ENCODE measurements at places on chromosomes 13 and 19. TPM values are rescaled to one million over a fixed set of nuclear protein-coding genes. Genes with fewer than 3 reads are reported as not detected.

GRCh38 chr19:51127755-51128154, 3.0 kb downstream of the SIGLEC9 start:
- no peak for DNase-seq

DNA sequence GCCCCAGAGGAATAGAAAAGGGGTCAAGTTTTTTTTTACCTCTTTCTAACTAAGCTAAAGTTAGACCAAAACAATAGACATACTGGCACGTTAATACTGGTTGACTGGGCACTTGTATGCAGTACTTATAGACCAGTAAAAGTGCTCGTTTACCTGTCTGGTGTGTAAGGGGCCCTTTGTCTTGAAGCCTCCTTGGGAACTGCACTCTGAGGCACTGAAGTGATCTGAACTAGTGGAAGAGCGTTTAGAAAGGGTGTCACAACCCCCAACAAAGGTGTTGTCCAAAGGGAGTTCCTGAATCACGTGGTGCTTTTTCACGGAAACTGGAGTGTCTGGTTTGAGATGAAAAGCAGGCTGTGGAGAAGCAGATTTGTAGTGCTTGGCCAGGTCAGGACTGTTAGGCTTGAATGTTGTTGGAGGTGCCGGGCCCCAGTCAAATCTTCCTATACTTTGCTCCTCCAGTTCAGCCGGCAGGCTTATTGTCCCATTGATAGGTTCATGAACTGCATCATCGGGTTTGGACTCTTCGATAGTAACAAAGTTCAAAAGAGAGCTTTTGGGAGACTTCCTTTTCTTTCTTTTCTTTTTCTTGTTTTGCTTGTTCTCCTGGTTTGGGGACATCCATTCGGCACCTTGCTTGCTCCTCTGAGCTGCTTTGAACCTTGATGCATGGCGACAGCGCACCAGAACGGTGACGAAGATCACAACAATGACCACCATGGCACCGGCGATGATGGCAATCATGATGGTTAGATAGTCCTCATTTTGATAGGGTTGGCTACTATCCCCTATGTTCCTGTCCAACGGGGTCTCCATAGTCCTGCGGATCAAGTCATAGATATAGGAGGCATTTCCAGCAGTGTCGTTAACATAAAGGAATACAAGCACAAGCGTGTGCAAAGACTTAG, 4.6 kb downstream of the PCDH9 start:
- no peak for DNase-seq

DNA sequence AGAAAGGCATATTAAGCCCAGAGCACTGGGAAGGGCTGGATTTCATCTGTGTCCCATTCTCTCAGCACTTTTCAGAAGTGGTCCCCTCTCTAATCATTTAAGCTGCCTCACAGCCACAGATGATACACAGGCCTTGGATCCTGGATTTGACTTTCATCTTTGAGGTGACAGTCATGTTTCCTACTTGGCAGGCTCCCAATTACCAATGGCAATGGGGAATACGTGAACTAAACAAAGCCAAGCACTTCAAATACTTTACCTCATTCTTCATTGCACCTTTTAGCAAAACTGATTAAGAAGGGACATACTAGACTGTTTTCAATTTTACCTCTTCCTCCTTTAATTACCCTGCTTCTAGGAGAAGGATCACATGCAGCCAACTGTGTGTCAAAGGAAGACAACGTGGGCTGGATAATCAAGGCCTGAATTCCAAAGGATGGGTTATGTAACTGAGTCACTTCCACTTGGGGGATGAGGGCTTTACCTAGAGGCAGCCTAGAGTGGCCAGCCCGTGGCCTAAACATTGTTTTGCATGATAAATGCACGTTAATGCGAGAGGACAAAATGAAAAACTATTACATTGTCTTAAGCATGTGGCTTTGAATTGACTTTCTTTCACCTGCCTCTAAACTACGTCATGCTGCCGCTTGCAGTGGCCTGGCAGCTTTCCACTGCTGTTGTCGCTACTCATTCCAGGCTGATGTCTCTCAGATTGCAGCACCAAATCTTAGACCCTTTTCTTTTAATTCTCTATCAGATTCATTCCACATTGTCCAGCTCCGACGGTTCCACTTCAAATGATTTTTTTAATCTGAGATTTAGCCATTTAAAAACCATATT, 95.0 kb downstream of the KCTD12 start:
- DNase-seq: peak; percentile 76

- no peak for DNase-seq
Measured at GRCh38 chr19:16867211-16867610, 21.6 kb upstream of the F2RL3 start.

STK24 gene
- 42.2 TPM for total RNA-seq

DNA sequence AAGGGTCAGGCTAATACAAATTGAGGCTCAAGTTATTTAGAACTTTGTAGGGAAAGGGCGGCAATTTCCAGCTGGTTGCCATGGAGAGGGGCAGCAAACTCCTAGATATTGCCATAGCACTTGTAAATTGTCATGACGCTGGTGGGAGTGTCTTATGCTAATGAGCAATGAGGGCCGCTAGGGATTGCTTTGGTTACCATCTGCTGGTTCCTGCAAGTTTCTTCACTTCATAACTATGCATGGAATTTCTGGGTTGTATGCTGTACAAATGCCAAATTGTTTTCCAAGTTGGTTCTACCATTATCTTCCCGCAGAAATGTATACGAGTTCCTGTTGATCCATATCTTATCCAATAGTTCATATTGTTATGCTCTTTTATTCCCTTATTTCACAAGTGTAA, 1339.4 kb downstream of the EFNB2 start:
- peak; percentile 62 for DNase-seq

All from dermis microvascular lymphatic vessel endothelial cell (primary cell).